ENCODE measurements at places on chromosomes 2 and 18.

GRCh38 chr2:27822049-27822448 is 50.5 kb downstream of the MRPL33 start:
- DNase-seq, result no peak

DNA sequence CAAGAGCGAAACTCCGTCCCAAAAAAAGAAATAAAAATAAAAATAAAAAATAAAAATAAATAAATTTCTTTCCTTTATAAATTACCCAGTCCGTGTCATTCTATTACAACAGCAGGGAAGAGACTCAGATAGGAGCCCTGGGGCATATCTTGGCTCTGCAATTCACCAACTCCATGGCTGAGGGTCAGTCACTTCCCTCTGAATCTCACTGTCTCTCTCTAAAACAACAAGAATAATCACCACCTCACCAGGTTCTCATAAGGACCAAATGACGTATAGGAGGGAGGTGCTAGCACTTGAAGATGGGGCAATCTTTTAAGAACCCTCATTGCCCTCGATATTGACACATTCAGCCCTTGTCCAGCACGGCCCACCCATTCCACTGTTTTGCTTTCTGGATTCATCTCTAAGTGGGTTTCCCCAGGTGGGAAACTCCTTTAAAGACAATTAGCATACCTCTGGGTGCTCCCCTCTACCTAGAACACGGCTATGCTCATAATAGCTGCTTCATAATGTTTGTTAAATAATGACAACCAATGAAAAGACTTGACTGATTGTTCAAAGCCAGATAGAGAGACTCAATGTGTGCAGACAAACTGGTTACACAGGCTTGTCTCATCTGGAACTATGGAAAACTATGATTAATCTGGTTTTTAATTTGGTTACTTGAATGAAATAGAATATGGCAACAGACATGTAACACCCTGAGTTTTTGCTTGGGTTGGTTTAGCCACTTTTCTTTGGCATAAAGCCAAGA is 15.1 kb downstream of the MYCN start:
- no peak for DNase-seq

DNA sequence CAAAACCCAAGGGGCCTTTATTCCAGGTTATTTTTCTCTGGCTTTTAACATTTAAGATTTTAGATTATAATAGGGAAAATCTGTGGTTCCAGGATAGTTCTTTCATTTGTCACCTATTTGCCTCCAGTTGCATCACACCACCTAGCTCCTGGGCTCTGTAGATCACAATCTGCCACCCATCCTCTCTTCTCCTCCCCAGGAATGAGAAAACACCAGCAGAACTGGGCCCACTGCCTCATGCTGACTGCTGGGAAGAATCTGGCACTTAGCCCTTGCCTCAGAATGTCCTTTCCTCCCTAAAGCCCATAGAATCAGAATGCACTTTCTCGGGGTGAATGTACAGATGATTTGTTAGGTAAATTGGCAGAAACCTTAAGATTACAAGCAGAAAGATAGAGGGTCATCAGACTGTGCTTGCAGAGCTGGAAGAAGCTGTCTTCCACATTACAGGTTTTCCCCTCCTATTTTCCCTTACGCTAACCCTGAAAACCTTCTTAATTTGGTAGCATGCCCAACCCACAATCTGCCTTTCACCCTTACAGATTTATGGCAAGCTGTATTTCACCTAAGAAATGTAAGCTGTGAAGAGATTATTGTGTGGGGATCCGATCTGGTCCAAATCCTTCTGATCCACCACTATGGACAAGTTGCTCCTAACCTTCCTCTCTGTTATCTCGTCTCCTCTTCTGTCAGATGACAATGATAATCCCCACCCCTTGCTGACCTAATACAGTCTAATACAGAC is 72.6 kb downstream of the LRRC30 start:
- peak; percentile 20 for DNase-seq

DNA sequence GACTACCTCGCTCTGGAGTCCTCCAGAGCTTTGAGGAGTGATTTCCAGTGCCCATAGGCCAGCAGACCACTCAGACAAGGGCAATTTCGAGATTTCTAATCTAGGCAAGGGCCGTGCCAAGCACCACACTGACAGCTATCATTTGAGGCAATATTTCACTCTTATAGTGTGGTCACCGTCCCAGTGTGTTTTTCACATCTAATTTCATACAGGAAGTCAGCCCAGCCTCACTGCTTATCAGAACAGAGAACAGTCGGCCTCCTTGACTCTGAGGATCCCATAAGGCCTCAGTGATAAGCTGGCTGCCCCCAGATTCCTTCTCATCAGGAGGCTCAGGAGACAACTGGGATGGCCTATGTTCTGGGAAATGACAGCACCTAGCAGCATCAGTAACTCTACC is 581 bp downstream of the CAPN14 start:
- DNase-seq, result peak; percentile 49

GRCh38 chr18:44773640-44774155 is 93.0 kb downstream of the SETBP1 start:
- DNase-seq, result no peak
